Right renal pelvis (tissue), 4 donors: ENCODE measurements at places on chromosomes 7 and 10. TPM values are rescaled to one million over a fixed set of nuclear protein-coding genes. Genes with fewer than 3 reads are reported as not detected.

The BEND7 gene
- polyA plus RNA-seq, result 32.6 TPM

DNA sequence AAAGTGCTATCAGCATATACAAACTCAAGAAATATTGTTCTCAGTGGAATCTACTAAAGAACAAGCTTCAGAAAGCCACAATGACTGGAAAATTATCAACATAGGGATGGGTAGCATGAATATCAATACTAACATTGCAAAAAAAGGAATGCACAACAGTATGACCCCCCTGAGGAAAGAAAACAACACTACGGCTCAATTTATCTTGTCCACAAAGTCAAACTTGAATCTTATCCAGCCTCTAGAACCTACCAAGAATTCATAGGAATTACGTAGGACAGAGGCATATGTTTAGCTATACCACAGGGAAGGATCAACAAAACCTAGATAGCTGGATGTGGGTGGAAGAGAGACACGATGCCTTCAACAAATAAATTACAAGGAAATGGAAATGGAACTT is 54.6 kb downstream of the AGMO start:
- DNase-seq, result no peak

DNA sequence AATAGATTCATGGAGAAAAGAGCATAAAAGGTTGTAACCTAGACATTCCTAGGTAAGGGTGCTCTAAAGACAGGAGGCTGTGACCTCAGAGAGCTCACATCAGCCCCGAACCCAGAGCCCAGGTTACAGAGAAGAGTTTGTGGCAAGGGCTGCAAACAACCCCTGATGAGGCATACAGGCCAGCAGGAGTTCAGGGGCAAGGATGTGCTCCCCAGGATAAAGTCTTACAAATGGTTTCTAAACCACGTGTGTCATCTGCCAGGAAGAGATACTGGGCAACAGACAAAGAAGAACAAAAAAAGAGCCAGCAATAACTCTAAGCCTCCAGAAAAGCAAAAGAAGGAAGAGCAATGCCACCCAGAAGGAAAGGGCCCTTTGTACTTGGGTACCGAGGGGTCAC is 27.7 kb downstream of the NCAPG2 start:
- no peak for DNase-seq

GRCh38 chr7:27263781-27264180 is 21.2 kb downstream of the EVX1 start:
- no peak for DNase-seq

DNA sequence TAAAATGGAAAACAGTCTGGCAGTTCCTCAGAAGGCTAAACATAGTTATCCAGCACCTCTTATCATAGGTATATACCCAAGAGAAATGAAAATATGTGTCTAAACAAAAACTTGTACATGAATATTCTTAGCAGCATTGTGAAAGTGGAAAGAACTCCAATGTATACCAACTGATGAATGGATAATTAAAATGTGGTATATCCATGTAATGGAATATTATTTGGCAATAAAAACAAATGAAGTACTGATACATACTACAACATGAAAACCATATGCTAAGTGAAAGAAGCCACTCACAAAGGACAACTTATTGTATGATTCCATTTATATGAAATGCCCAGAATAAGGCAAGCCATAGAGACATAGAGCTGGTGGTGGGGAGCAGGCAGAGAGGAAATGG is 32.2 kb upstream of the NAMPT start:
- no peak for DNase-seq

DNA sequence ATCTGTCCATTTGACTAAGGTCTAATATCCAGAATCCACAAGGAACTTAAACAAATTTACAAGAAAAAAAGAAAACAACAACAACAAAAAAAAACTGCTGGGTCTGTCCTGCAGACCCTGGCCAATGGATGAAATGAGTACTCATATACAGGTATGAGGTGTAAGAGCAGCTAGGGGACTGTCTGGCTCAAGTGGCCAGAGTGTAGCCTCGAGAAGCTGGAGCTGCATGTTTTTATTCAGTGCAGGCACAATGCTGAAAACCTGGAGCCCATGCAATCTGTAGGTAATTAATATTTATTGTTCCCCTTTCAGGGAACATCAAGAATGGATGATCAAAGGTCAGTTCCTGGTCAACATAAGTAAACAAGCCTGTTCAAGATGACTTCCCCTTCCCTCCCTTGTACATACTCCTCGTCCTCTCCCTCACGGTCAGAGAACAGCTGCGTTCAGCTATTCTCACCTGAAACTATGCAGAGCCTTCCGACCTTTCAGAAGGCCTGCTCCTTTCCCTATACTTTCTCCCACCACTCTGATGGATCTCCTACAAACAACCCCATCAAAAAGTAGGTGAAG is 15.5 kb downstream of the CYP2C19 start:
- no peak for DNase-seq

- no peak for DNase-seq
These were observed 37.0 kb downstream of the BEND7 start for GRCh38 chr10:13491747-13492360.

The TRPV5 gene
- 0.58 TPM for polyA plus RNA-seq
